ENCODE measurements at places on chromosomes 7 and 10.

DNA sequence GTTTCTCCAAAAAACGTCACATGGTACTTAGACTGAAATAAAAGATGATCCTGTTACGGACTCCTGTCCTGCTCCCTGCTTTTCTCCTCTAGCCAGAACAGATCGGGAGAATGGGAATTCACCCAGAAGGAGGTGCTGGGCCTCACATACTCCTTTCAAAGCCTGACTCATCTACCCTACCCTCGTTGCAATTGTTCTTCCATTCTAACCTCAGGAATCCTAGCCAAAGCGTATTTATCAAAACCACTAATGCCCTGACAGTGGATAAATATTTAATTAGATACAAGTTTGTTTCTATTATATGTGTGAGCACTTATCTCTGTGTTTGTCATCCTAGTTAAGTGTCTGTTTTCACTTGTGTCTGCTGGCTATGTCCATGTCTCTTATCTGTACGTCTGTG, 21.7 kb downstream of the ZCWPW1 start:
- no peak for DNase-seq

- DNase-seq, result no peak
Observed at GRCh38 chr7:142602756-142603155, 146.5 kb upstream of the PRSS1 start.

GRCh38 chr10:78404296-78404695, 370.6 kb downstream of the RPS24 start:
- no peak for DNase-seq

- no peak for DNase-seq
Observed at GRCh38 chr10:14126697-14127440, 203.9 kb downstream of the FRMD4A start.

- no peak for DNase-seq
Observed at GRCh38 chr7:159084069-159084801, 60.4 kb downstream of the VIPR2 start.

DNA sequence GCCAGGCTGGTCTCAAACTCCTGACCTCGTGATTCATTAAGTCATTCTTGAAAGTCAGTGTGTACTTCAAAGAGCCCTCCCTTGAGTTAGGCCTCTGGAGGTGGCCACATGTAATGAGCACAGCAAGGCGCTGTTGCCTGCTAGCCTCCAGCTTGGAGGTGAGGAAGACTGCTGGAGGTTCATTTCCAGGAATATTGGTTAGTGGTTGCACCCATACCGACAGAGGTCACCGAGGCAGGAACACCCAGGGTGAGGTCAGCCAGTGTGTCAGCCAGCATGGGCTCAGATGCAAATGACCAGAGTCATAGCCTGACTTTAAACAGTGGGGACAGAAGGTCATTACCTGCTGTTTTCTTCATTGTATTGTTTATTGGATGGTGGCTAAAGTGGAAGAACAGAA, 85.0 kb downstream of the PLPP4 start:
- DNase-seq, result no peak

DNA sequence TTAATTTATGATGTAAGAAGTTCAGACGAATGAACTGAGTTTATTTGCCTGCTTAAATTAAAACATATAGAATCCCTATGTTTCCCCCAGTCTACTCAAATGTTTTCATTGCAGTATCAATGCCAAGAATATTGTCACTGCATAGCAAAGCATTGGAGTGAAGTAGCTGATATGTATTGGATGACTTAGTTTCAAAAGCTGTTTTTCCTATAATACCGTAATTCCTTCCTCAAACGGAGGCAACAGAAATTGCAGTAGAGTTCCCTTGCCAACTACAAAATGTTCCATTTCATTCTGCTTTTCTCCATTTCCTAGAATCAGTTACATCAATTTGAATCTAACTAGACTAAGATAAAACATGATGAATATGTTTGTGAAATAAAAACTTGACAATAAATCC, 174.1 kb downstream of the CNTNAP2 start:
- no peak for DNase-seq

Measured in stimulated activated CD8-positive, alpha-beta memory T cell treated with anti-CD3 and anti-CD28 coated beads, Interleukin-12 subunit alpha, Interleukin-12 subunit beta, amount 100 ng/mL, for 1 hour (primary cell).